Stimulated activated naive CD4-positive, alpha-beta T cell treated with Interleukin-2 at 50 U/mL for 16 hours (primary cell): ENCODE measurements at places on chromosomes 5 and 9.
A peak's percentile ranks its signal among the peaks of the same experiment; 100 is the strongest.

- no peak for DNase-seq
Observed at GRCh38 chr9:137084526-137084925, 2.3 kb upstream of the MAN1B1 start.

GRCh38 chr9:82584349-82584863 is 478.5 kb downstream of the RASEF start:
- no peak for DNase-seq

GRCh38 chr5:72427488-72428437 is 79.4 kb downstream of the ZNF366 start:
- DNase-seq, result no peak

DNA sequence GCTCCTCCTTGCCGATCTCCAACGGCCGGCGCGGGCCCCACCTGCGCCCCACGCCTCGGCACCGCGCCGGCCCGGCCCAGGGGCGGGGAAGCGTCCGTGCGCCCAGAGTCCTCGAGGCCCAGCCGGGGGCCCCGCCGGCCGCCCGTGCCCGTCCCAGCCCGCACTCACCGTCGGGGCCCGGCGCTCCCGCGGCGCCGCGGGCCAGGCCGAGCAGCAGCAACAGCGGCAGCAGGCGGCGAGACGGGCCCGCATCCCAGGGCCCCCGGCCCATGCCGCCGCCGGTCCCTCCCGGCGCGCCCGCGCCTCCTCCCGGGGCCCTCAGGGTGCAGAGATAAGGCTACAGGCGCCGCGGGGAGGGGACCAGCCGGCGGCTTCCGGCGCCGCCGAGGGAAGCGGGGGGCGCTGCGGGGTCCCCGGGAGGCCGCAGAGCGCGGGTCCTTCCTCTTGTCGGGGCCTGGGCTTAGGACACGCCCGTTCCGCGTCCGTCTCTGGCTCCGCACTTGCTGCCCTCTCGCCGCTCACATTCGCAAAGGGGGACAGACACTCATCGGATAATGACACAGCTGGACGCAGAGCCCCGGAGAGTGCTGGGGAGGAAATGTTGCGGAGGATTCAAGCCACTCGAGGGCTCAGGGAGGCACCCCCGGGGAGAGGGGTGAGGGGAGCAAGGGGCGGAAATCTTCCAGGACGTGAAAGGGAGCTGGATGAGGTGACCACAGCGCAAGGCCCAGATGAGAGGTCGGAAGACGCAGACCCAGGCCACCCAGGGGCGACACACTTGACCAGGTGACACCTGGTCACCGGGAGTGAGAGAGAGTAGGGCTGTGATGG is at the start of gene SUSD1:
Gene SUSD1 (minus strand): TSS at position 333 of the 831 bp plus-strand sequence. CDS start 62 bp downstream, at position 271.
- DNase-seq, result peak; percentile 8

GRCh38 chr5:131270809-131271208 is 7.0 kb downstream of the CDC42SE2 start:
- no peak for DNase-seq

GRCh38 chr9:14373336-14373666 is 59.4 kb upstream of the NFIB start:
- DNase-seq, result no peak

GRCh38 chr9:92414566-92414965 is 9.7 kb downstream of the OMD start:
- DNase-seq, result no peak
